Cortex of kidney (tissue), 1 donor: ENCODE measurements at places on chromosomes 12 and 14.

- DNase-seq: no peak
Observed at GRCh38 chr12:79566452-79567174, 124.2 kb downstream of the PAWR start.

DNA sequence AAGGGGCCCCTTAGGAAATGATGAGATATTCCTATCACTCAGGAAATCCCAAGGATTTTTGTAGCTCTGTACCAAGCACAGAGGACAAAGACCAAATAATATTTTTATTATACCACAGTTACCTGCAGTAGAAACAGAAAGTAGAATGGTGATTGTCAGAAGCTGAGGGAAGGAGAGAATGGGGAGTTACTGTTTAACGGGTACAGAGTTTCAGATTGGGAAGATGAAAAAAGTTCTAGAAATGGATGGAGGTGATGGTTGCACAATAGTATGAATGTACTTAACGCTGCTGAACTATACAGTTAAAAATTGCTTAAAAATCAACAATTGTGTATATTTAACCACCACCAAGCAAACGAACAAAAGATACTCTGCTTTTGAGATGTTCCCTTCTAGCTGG is 24.1 kb downstream of the FLVCR2 start:
- DNase-seq: no peak

- DNase-seq: no peak
Observed at GRCh38 chr12:94046626-94047410, 101.6 kb upstream of the PLXNC1 start.

DNA sequence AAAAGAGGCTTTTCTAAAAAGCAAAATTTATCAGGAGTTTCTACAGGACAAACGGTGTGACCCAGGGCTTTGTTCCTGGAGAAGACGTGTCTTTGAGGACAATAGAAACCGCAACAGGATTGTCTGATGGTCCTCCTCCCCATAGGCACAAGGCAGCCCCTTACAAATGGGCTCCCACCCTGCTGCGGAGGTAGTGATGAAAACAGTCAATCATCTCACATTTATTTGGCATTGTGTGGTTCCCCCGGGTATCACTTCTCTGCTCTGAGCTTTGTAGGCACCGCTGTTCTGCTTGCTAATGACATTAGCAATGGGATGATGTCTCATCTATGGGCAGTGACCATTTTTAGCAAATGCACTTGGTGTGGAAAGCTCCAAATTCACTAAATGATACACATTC is 155.5 kb upstream of the TMPO start:
- no peak for DNase-seq

DNA sequence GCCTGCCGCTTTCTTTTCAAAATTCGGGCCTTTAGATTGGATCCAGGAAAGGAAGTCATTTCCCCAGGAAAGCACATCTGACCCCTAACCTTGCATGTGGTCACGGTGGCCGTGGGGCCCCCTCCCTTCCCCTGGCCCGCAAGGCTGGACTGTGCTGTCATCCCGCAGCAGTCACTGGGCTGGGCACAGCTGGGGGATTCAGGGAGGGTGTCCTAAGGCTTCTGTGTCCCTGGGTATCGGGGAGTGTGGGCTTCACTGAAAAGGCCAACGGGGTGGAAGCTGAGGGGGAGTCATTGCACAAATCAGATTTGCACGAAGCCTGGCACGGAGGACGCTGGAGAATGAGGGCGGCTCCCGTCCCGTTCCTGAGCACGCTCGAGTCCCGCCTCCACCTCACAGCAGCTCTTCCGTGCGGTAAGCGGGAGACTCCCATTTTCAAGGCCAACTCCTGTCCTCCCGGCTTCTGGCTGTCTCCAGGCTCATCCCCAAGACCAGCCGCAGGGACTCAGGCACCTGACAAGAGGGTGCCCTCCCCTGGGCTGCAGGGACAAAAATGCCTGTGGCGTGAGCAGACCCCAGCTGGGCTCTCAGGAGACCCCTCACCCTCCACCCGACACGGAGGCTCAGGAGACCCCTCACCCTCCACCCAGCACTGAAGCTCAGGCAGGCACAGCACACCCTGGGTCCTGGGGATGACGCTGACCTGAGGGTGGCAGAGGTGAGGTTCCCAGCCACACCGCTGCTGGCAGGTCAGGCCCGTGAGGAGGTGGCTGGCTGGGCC is 9.6 kb downstream of the XRCC3 start:
- no peak for DNase-seq

GRCh38 chr12:120048263-120048662 is 59.2 kb downstream of the BICDL1 start:
- no peak for DNase-seq
